ENCODE measurements at places on chromosomes 6 and 20.

GRCh38 chr6:1080453-1081337, 231.2 kb upstream of the FOXQ1 start:
- no peaks in the 10 kb centered on the region for H3K36me3 ChIP-seq
- H3K4me3 ChIP-seq = no peak overlapping the region
- H3K4me1 ChIP-seq = peaks cover 26% of the 10 kb centered on the region
- peaks cover 11% of the 10 kb centered on the region for H3K27me3 ChIP-seq
- DNase-seq = no peak

DNA sequence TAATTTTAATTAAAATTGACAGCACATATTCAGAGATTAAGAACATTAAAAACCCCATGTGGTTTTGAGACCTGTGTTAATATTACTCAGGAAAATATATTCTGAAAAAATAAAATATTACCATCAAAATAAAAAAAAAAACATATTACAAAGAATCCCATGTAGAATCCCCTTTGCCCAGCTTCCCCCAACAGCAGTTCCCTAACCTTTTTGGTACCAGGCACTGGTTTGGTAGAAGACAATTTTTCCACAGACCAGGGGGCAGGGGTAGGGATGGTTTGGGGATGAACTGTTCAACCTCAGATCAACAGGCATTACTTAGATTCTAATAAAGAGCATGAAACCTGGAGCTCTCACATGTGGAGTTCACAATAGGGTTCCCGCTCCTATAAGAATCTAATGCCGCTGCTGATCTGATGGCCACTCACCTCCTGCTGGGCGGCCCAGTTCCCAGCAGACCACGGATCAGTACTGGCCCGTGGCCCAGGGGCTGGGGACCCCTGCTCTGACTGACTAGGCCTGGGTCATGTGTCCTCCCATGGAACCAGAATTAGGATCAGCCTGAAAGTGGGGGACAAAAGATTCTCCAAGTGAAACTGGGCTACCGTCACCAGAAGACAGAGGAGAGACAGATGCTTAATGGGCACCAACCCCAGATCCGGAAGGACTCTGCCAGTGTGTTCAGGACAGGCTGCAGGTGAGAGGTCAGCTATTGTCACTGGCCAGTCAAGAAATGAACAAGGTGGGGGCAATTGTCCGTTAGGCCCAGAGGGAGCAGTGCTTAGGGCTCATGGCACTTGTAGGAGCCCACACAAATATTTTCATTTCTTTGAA, 235.5 kb downstream of the PREX1 start:
- peaks cover 10% of the 10 kb centered on the region for H3K27me3 ChIP-seq
- H3K4me3 ChIP-seq = no peak overlapping the region
- H3K4me1 ChIP-seq = no peaks in the 10 kb centered on the region
- DNase-seq = no peak
- H3K36me3 ChIP-seq = no peaks in the 10 kb centered on the region

- H3K27ac ChIP-seq = no peak overlapping the region
- H3K36me3 ChIP-seq = no peaks in the 10 kb centered on the region
- no peak for DNase-seq
- H3K4me1 ChIP-seq = peaks cover 26% of the 10 kb centered on the region
- no peak overlapping the region for H3K4me3 ChIP-seq
Measured at GRCh38 chr6:108711071-108711470, 137.2 kb upstream of the ARMC2 start.

DNA sequence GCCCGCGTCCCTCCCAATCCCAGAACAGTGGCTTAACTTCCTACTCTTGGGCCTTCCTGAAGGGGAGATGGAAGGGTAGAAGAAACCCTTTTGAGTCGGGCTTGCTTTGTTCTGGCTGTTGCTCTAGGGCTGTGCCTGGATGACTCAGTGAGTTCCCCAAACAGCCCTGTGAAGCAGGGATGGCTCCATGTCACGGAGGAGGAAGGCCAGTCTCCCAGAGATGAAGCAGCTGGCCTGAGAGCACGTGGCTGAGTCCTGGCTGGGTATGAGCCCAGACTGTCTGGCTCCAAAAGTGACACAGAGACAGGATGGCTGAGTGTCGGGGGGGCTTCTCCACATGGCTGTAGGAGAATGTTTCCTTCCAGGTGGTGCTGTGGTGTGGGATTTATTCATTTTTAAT, 4.6 kb downstream of the SYTL3 start:
- peak overlapping the region; percentile 96 for H3K27ac ChIP-seq
- peak; percentile 90 for DNase-seq
- H3K36me3 ChIP-seq = peaks cover 7% of the 10 kb centered on the region
- peak overlapping the region; percentile 79 for H3K4me3 ChIP-seq

GRCh38 chr6:57113105-57113504, 23.1 kb downstream of the ZNF451 start:
- H3K4me3 ChIP-seq = no peak overlapping the region
- no peak overlapping the region for H3K27ac ChIP-seq
- peaks cover 14% of the 10 kb centered on the region for H3K4me1 ChIP-seq
- no peak for DNase-seq
- 0 out of 2 replicates have a peak, but pooled peaks cover 5% of the 10 kb centered on the region for H3K36me3 ChIP-seq

- H3K27ac ChIP-seq = no peak overlapping the region
- H3K36me3 ChIP-seq = no peaks in the 10 kb centered on the region
- no peak for DNase-seq
- H3K4me1 ChIP-seq = peaks cover 20% of the 10 kb centered on the region
Measured at GRCh38 chr6:169365567-169366257, 112.1 kb upstream of the THBS2 start.

DNA sequence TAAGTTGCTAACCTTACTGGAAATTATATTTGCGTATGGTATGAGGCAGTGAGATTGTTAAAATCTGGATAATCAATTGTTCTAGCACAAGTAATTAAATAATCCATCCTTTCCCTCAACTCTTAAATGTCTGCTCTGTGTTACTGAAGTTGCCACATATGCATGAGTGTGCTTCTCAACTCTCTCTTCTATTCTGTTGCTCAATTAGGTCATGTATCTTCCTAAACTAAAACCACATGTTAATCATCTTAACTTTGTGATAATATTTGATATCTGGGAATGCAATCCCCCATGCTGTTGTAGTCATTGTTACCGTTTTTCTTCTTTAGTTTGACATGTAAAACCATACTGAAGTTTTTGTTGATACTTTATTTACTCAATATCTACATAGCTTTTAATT, 63.5 kb upstream of the STMND1 start:
- peak; percentile 40 for DNase-seq
- no peaks in the 10 kb centered on the region for H3K36me3 ChIP-seq
- H3K27me3 ChIP-seq = no peaks in the 10 kb centered on the region
- no peak overlapping the region for H3K4me3 ChIP-seq
- no peak overlapping the region for H3K27ac ChIP-seq
- peaks cover 61% of the 10 kb centered on the region for H3K4me1 ChIP-seq

DNA sequence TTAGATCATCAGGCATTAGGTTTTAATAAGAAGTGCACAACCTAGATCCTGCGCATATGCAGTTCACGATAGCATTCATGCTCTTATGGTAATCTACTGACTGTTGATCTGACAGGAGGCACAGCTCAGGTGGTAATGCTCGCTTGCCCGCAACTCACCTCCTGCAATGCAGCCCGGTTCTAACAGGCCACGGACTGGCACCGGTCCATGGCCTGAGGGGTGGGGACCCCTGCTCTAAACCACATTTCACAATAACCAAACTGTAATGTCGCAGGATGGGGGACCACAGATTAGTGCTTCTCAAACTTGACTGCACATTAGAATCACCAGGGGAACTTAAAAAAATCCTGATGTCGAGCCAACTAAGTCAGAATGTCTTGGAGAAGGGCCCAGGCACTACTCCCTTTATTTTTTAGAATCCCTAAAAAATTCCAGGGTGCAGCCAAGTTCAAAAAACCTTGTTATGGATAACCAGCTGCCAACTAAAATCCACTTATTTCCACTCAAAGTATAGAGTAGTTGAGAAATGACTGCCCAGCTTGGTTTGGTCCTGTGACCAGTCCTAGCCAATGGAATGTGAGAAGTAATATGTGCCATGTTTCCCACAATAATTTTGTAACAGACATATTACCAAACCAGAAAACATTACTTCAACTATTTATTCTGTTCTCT, 3.1 kb downstream of the SHPRH start:
- no peak overlapping the region for H3K4me3 ChIP-seq
- H3K27me3 ChIP-seq = no peaks in the 10 kb centered on the region
- DNase-seq = no peak
- H3K36me3 ChIP-seq = peaks cover 8% of the 10 kb centered on the region
- H3K4me1 ChIP-seq = peaks cover 31% of the 10 kb centered on the region

DNA sequence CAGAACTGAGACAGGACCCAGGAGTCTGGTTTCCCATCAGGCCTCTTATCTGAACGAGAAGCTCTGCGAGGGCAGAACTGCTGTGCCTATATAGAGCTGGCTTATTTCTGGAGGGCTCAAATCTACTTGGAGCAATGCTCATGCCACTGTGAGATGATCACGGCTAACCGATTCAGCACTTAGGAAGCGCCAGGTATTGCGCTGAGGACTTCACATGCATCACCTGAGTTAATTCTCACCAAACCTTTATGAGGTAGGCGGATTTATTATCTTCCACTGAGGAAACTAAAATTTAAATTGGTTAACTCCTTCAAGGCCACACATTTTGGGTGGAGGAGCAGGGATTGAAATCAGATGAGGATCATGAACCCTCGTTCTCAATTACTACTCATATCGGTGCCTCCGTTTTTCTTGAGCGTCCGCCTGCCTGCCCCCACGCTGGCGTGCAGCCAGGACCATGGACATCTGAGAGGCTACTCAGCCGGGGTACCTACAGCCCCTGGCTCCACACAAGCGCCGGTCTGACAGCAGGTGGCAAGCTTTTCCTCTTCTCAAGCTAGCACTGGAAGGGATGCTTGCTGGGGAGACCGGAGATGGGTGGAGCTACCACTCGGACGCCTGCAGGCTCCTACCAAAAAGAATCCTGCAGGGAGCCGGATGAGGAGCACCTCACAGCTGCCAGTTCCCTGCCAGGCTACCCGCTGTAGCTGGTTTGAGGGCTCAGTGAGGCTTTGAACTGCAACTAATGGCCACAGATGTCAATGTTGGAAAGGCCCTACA, 1.0 kb upstream of the PCIF1 start:
- H3K27ac ChIP-seq = peak overlapping the region; percentile 99
- H3K27me3 ChIP-seq = peaks cover 3% of the 10 kb centered on the region
- DNase-seq = peak; percentile 79
- H3K4me3 ChIP-seq = peak overlapping the region; percentile 99
- peaks cover 30% of the 10 kb centered on the region for H3K4me1 ChIP-seq

DNA sequence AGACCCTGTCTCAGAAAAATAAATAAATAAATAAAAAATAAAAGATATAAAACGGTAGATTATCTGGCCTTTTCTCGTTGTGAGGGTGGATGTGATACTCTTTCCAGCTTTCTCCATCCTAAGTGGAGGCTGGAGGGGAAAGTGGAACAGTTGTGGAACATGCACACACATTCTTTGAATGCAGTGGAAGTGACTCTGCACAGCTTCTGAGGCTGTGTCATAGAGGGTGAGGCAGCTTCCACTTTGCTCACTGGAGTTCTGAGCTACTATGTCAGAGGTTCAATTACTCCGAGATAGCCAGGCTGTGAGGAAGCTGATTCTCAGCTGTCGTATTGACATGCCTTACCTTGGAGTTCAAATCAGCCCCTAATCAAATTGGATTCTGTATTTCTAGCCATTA, 82.2 kb downstream of the CHMP4B start:
- peak; percentile 85 for DNase-seq
- peak overlapping the region; percentile 90 for H3K27ac ChIP-seq
- H3K4me3 ChIP-seq = peak overlapping the region; percentile 38
- peaks cover 70% of the 10 kb centered on the region for H3K4me1 ChIP-seq

DNA sequence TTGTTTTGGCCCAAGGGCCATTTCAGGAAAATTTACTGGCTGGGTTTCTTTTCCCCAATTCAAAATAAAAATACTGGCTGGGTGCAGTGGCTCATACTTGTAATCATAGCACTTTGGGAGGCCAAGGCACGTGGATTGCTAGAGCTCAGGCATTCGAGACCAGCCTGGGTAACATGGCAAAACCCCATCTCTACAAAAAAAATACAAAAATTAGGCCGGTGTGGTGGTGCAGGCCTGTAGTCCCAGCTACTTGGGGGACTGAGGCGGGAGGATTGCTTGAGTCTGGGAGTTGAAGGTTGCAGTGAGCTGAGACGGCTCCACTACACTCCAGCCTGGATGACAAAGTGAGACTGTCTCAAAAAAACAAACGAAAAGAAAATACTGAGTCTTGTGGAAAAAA, 60.0 kb downstream of the NINL start:
- peaks cover 40% of the 10 kb centered on the region for H3K4me1 ChIP-seq

GRCh38 chr6:167898673-167899311, 72.1 kb downstream of the AFDN start:
- H3K27me3 ChIP-seq = no peaks in the 10 kb centered on the region
- H3K27ac ChIP-seq = no peak overlapping the region
- no peaks in the 10 kb centered on the region for H3K4me1 ChIP-seq
- H3K4me3 ChIP-seq = no peak overlapping the region
- no peaks in the 10 kb centered on the region for H3K36me3 ChIP-seq

DNA sequence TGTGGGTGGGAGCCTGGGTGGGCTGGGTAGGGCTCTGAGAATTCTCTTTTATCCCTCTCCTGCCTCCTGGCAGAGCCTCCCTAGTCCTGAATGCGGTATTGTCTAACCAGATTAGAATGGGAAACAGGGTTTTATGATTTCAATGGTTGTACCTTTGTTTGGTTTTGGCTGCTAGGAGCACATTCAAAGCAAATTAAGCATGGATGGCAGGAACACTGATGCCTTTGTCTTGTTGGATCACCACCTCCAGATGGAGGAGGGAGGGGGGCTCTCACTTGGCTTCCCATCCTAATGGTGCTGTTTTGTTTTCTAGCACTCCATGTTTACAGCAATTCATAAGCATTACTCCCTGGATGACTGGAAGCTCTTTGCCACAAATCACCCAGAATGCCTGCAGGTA, 11.6 kb downstream of the GMPR start:
- H3K36me3 ChIP-seq = peaks cover 9% of the 10 kb centered on the region
- H3K4me1 ChIP-seq = no peaks in the 10 kb centered on the region
- H3K4me3 ChIP-seq = no peak overlapping the region

DNA sequence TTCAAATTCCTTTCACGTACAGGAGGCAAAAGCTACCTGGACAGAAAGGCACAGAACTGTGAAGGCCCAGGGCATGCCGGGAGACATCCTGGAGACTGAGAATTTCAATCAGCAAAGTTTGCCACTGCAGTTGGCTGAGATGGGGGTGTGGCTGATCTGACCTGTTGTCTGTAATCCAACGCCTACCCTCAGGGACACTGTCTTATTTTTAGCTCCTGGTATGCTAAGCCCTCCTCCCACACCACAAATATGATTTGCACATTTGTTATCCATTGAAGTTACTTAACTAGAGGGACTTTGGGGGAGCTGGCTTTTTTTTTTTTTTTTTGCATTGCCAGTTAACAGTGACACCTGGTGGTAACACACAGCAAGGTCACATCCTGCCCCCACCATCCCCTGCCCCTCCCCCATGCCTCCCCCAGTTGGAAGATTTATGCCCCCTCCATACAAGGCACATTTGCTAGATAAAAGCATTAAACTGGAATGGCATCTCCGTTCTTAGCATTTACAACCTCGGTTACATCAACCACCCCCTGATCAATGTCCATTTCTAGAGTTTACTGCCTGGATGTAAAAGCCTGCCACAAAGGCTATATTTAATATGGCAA, 40.4 kb downstream of the TTI1 start:
- peaks cover 13% of the 10 kb centered on the region for H3K36me3 ChIP-seq
- H3K4me3 ChIP-seq = no peak overlapping the region
- H3K27ac ChIP-seq = peak overlapping the region; percentile 47

GRCh38 chr6:11423667-11424066, 113.9 kb upstream of the TMEM170B start:
- no peaks in the 10 kb centered on the region for H3K27me3 ChIP-seq
- no peak overlapping the region for H3K4me3 ChIP-seq
- H3K36me3 ChIP-seq = no peaks in the 10 kb centered on the region
- H3K4me1 ChIP-seq = peaks cover 55% of the 10 kb centered on the region
- no peak overlapping the region for H3K27ac ChIP-seq
- DNase-seq = no peak

GRCh38 chr6:119024111-119024510, 54.4 kb downstream of the FAM184A start:
- no peaks in the 10 kb centered on the region for H3K4me1 ChIP-seq
- H3K27ac ChIP-seq = no peak overlapping the region
- H3K36me3 ChIP-seq = no peaks in the 10 kb centered on the region
- peaks cover 7% of the 10 kb centered on the region for H3K27me3 ChIP-seq
- H3K4me3 ChIP-seq = no peak overlapping the region

Measured in HFFc6 (cell line).